Substantia nigra (tissue), 51 donors: ENCODE measurements at places on chromosomes 6 and 20.

- DNase-seq = no peak
Observed at GRCh38 chr6:120254651-120255050, 905.1 kb upstream of the MAN1A1 start.

DNA sequence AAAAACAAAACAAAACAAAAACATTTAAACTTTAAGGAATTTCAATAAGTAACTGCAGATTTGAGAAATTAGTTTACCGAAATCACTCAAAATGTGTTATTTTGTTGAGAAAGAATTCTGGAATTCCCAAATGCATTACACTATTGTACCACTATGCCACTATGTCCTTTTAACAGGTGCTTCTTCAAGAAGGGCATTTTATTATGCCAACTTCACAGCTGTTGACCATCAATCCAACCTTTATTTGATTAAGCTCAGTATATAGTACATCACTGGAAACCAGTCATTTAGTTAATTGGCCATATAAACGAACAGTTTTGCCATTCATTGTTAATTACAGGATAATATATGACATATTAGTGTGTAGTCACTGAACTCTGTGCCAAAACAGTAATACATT, 221.7 kb downstream of the ARHGAP18 start:
- DNase-seq = no peak

DNA sequence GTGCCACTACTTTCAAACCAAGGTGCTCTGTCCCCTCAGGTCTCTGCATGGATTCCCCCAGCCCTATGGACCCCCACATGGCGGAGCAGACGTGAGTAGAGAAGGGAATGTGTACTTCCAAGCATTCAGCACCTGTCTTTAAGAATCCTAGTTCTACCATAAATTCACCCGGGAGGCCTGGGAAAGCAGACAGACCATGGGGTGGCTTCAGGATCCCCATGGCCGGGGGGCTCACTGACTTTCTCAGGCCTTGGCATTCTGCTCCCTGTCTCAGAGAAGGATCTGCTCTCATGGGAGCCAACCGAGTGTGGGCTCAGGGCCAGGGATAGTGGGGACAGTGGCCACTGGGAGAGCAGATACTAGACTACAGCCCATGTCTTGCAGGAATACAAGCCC, 2.3 kb downstream of the CDC25B start:
- DNase-seq = peak; percentile 46

GRCh38 chr6:81790034-81790433, 37.6 kb upstream of the TENT5A start:
- DNase-seq = no peak

- no peak for DNase-seq
Observed at GRCh38 chr20:37407573-37408002, 61.6 kb downstream of the SRC start.
